ENCODE measurements at places on chromosomes 12 and 14. TPM values are rescaled to one million over a fixed set of nuclear protein-coding genes. Genes with fewer than 3 reads are reported as not detected.

Gene SDR9C7
- total RNA-seq: not detected

Gene SLC4A8
- 2.5 TPM for total RNA-seq

Gene KRT76
- total RNA-seq: not detected

Gene ALKBH1
- 10.1 TPM for total RNA-seq

Gene PROX2
- under 0.01 TPM for total RNA-seq

Gene TSHR
- total RNA-seq: not detected

Gene PHETA1
- 14.8 TPM for total RNA-seq
